Activated CD4-positive, alpha-beta T cell treated with anti-CD3 and anti-CD28 coated beads for 36 hours (primary cell): ENCODE measurements at places on chromosomes 7 and 10. TPM values are rescaled to one million over a fixed set of nuclear protein-coding genes. Genes with fewer than 3 reads are reported as not detected.

Gene MUC12
- 0.34 TPM for total RNA-seq

Gene TRRAP
- total RNA-seq, result 51.7 TPM

Gene UCMA
- not detected for total RNA-seq

Gene NEUROD6
- not detected for total RNA-seq

Gene GRK5
- total RNA-seq, result 21.2 TPM

Gene ZCWPW1
- 3.4 TPM for total RNA-seq

Gene TMEM140
- 10.8 TPM for total RNA-seq

Gene SFTPA1
- not detected for total RNA-seq

Gene GPR85
- total RNA-seq, result not detected

Gene SLC16A9
- total RNA-seq, result 1.4 TPM

Gene HOXA6
- total RNA-seq, result not detected

Gene GCK
- 0.53 TPM for total RNA-seq

Gene IFRD1
- 48.9 TPM for total RNA-seq

Gene LEP
- total RNA-seq, result not detected

Gene ANKRD61
- 0.19 TPM for total RNA-seq

Gene CHN2
- total RNA-seq, result 0.25 TPM

Gene TMEM273
- 28.0 TPM for total RNA-seq

Gene WEE2
- not detected for total RNA-seq

Gene SMKR1
- 2.7 TPM for total RNA-seq

Gene SLC26A3
- total RNA-seq, result not detected

Gene JCAD
- not detected for total RNA-seq

Gene HOXA4
- total RNA-seq, result not detected

Gene MCMBP
- total RNA-seq, result 94.8 TPM
